Colonic mucosa (tissue), 4 donors: ENCODE measurements at places on chromosomes 12 and 14. TPM values are rescaled to one million over a fixed set of nuclear protein-coding genes. Genes with fewer than 3 reads are reported as not detected.
A peak's percentile ranks its signal among the peaks of the same experiment; 100 is the strongest.

DNA sequence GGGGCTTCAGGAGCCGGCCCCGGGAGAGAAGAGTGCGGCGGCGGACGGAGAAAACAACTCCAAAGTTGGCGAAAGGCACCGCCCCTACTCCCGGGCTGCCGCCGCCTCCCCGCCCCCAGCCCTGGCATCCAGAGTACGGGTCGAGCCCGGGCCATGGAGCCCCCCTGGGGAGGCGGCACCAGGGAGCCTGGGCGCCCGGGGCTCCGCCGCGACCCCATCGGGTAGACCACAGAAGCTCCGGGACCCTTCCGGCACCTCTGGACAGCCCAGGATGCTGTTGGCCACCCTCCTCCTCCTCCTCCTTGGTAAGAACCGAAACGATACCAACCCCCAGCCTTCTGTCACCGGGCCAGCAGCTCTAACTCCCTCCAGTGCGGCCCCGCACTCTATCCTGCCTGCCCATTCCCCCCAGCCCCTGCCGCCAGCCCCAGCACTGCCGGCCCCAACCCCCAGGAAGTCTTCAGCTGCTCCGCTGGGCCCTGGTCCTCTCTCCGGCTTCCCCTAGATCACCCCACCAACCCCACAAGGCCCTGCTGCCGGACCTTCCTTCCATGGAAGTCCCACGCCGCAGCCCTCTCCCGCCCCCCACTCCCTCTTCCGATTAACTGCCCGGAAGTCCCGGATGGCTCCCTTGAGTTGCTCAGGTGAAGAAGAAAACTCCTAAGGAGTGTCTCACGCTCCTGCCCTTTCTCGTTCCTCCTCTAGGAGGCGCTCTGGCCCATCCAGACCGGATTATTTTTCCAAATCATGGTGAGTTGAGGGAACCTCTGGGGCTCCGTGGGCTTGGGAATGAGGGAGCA lies 693 bp downstream of the LRP10 start:
- peak; percentile 94 for DNase-seq

- DNase-seq: no peak
Observed at GRCh38 chr14:95480109-95480886, 36.2 kb downstream of the SYNE3 start.

DNA sequence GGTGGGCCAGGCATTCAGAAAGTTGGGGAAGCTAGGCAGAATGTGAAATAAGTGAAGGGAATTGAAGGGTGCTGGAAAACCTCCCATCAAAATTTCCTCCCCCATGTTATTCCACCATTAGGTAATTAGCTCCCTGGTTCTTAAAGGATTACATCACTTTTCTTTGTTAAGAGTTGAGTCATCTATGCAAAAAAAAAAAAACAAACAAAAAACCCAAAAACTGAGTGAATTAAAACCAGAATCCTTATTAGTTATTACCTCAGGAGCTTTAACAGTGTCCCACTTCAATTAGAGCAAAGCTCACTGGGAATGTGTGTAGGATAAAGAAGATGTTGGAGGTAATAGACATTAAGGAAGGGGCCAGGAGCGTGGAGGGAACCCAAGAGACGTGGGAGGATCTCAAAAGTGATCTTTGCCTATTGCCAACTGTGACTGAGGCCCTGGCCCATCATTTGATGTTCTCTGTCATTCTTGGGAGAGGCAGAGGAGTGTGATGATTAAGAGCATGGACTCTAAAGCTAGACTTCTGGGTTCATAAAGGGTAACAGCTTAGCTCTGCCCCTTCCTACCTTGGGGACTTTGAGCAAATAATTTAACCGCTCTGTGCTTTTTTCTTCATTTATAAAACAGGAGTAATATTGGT lies 364.7 kb downstream of the APAF1 start:
- no peak for DNase-seq

DNA sequence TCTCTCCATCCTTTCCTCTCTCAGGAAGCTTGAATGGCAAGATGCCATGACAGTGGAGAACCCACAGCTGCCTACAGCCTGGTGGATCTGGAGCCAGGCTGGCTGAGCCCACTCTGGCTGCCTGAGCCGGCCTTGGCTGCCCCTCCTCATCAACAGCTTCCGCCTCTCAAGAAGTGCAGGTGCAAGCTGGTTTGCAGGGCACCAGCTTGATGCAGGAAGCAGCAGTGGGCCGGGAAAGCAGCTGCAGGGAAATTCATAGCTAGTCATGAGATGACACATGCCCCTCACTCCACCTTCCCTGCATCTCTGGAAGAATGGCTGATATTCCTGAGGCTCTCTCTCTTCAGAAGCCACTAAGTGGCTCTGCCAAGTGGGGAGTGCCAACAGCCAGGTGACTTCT lies 289.1 kb downstream of the RPS29 start:
- no peak for DNase-seq

DNA sequence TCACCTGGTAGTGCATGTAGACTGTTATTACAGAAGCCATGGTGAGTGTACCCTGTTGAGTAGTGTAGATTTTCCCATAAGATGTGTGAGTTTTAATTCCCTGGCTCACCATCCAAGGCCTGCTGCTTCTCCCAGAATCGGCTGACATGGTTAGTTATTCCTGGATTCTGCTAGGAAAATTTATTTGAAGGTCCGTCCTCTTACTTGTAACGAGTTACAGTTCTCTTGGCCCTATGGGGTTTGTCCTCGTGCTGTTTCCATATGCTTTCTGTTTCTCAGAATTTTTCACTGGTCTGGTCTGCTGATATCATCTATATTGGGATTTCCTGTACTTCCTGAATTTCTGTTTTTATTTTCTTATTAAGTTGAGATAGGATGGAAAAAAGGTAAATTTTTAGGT lies 423.3 kb upstream of the RGS6 start:
- DNase-seq: no peak

DNA sequence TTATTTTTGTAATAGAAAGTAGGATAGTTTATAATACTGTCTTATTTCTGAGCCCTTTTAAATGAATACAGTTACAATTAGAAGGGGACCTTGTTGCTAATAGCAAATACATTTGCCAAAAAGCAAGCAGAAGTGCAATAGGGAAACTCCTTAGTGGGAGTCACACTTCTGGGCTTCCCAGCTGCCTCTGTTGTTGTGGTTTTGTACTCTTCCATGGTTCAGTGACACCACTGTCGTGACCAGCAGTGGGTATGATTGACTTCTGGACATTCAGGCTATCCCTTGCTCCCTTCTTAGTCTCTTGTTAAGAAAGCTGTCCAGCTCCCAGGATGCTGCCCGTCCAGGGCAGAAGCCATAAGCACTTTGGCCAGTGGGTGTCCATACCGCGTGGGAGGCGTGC lies 22.6 kb downstream of the TCTN1 start:
- DNase-seq: no peak

GRCh38 chr12:120417917-120418580 lies 19.9 kb upstream of the COX6A1 start:
- DNase-seq: no peak

DNA sequence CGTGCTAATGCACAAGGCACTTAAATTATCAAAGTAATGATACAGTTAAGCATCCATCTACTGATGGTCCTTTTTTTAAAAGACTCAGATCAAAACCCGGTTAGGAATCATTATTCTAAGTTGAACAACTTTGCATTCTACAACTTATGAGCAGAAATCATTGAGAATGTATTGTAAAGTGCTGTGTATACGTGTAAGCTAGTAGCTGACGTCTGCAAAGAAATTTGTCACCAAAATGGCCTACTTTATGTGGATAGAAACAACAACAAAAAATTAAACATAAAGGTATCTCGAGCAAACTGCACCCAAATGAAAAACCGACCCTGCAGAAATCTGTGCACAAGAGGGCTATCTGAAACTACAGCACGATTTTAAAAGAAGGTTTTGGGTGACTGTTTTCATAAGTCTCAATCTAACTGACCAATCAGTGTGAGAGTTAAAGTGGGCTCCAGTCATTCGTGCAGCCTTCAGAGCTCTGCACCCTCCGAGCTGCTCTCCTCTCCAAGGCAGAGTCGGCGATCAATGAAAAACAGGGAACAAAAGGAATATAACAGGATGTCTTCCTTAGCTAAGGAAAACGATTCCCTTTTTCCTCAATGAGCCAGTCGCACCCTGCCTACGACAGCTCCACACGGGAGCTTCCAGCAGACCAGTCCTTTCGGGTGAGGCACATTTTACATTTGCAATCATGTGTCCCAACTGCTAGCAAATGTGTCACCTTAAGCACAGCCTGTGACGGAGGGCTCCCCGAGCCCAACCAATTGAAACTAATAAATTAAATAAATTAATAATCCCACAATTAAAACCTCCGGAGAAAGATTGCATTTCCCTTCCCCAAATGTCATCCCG lies 200.7 kb upstream of the FOXN3 start:
- peak; percentile 59 for DNase-seq

DNA sequence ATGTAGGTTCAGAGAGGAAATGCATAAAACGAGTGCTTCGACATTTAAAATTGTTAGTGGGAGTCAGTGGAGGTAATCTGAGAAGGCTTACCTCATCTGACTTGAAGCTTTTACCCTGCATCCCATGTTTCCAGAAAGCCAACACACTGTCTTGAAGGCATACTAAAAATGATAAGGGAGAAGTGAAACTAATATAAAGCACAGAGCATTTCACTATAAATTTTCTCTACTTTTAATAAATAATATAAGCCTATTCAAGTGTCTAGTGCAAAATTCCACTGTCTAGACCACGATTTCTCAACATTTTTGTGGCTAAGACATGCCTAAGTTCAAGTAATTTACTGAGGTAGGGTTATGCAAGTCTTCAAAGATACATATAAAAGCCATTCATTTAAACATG lies 29.1 kb upstream of the CDKL1 start:
- no peak for DNase-seq

DNA sequence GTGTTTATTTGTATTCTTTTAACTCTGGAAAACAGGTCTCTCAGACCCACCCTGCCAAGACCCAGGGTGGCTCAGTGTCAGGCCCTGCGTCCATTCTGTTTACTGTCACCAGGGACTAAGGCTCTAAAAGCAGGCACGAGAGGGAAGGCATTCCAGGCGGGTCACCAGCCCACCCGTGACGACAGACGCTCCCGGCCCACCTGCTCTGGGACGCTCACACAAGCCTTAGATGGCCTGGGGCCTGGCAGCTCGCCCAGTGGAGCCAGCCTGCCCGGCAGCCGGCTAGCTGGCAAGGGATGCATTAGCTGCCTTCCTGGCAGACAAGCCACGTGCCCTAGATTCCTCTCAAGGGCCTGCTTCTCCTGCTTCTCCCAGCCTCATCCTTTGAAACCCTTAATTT lies 9.2 kb upstream of the NUAK1 start:
- no peak for DNase-seq

DNA sequence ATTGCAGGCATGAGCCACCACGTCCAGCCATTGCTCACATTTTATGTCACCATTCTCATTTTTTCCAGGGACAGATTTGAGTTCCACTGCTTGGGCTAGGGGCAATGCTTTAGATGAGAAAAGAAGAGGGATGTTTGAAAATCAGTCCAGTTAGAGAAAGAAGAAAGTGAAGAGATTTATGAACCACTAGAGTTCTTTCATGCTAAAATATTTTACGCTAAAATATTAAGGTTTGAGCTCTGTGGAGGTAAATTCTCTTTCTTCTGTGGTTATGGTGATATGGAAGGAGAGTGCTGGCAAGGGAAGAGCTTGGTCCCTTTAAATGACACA lies 21.5 kb downstream of the CFL2 start:
- no peak for DNase-seq

GRCh38 chr14:23725528-23725927 lies 89.4 kb downstream of the DHRS2 start:
- DNase-seq: no peak

GRCh38 chr12:119808441-119808840 lies 68.7 kb downstream of the CIT start:
- no peak for DNase-seq

DNA sequence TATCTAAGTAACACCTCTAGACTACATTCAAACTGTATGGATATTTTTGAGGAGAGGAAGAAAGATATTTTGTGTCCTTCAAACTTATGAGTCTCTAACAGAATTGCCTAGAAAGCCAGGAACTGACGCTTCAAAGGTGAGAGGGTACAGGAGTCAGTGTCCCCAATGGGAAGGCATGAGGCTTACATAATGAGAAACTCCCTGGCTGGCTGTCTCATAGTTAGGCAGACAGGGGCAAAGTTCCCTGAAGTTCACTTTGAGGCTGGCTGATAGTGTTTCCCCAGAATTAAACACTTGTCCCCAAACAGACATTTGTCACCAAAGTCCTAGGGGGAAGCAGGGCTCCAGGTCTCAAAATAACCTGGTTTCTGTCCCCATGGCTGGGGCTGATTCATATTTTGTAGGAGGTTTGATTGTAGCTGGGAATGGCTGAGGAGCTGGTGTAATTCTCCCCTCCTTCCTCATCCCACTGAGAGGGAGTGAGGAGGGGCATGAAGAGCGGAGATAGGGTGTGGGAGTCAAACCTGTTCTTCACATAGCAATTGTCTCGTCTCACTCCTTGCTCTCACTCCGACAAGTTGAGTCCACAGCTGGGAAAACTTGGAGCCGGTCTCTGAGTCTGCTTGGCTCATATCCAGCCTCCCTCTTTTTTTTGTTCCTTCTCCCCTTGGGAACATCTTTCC lies 56.4 kb upstream of the CISTR start:
- no peak for DNase-seq

GRCh38 chr14:90159146-90159545 lies 97.2 kb upstream of the PSMC1 start:
- DNase-seq: no peak

DNA sequence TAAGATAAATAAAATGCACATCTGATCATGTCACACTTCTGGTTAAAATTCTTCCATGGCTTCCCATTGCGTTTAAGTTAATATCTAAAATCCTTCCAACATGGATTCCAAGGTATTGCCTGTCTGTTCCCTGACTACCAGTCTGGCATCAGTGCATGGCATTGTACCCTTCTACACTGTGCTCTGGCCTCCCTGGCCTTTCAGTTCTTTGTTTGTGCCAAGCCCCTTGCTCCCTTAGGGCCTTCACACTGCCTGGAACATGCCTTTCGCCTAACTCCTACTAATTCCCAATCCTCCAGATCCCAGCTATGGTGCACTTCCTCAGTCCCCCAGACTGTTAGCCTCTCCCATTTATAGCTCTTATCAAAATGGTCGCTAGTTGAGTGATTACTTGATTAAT lies 6.3 kb downstream of the CIPC start:
- no peak for DNase-seq

- peak; percentile 20 for DNase-seq
Observed at GRCh38 chr14:104978746-104979691, 845 bp upstream of the AHNAK2 start.

DNA sequence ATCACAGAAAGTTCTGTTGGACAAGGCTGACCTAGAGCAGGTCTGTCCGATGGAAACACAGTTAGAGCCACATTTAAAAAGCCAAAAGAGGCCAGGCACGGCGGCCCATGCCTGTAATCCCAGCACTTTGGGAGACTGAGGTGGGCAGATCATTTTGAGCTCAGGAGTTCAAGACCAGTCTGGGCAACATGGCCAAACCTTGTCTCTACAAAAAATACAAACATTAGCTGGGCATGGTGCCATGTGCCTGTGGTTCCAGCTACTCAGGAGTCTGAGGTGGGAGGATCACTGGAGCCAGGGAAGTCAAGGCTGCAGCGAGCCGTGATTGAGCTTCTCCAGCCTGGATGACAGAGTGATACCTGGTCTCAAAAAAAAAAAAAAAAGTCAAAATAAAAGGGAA lies 14.9 kb downstream of the UBE3B start:
- no peak for DNase-seq

Gene GPRC5D
- 0.27 TPM for total RNA-seq

Gene MSI1
- 3.8 TPM for total RNA-seq

Gene HCAR3
- total RNA-seq: 0.12 TPM

Gene LRR1
- total RNA-seq: 24.3 TPM

Gene TRPV4
- total RNA-seq: 0.32 TPM

Gene IL26
- not detected for total RNA-seq

Gene BHLHE41
- total RNA-seq: 31.8 TPM

Gene EID3
- total RNA-seq: 0.98 TPM

Gene TCTN1
- 9.2 TPM for total RNA-seq

Gene PAH
- 1.3 TPM for total RNA-seq

Gene FAM90A1
- total RNA-seq: not detected
